ENCODE measurements at places on chromosomes 2 and 18.

DNA sequence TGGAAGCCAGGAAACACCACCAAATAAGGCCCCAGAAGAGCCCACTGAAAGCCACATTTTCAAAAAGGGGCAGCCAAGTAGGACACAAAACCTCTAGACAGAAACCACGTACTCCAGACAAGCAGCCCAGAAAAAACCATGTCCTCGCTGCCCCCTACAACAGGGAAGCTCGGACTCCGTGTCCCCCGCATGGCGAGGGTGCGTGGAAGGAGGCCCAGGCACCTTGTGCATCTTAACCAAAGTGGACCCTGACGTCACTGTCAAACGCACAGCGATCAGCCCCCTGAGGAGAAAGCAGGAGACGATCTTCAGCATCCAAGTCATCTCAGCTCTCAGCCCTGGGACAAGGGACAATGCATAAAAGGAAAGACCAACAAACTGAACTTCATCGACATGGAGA is 168.4 kb downstream of the EIPR1 start:
- no peak for DNase-seq

DNA sequence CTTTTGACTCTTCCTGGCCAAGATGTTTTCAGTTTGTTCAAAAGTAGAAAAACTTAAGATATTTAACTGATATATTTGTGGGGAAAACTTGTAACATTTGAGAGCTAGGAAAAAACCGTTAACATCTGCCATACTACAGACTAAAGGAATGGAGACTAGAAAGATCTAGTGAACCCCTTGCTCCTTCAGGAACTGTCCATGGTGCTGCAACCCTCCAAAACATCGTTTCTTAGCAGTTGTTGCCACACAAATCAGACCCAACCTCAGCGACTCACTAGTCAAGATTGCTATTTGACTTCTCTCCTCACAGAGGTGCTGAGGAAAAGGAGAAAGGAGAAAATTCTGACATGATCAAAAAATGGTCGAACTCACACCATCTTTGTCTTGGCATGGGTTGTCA is 393.8 kb upstream of the LYPD1 start:
- no peak for DNase-seq

DNA sequence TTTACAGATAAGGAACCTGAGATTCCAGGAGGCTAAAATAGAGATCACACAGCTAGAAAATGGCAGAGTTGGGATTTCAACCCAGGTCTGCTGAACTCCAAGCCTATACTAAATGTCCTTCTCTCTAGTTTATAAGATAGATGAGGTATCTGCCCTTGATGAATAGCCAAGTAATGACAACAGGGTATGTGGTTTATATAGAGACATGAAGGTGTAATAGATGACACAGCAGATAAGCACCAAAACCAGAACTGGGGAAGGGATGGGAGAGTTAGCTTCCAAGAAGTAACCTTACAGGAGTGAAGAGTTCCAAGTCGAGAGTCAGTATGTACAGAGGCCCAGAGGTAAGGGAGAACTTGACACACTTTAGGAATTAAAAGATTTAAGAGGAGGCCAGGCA is 104.7 kb upstream of the UBXN4 start:
- no peak for DNase-seq

GRCh38 chr2:190578158-190579057 is 43.9 kb upstream of the NEMP2 start:
- DNase-seq = peak; percentile 99

GRCh38 chr2:32937602-32938448 is 8.9 kb upstream of the LTBP1 start:
- no peak for DNase-seq

DNA sequence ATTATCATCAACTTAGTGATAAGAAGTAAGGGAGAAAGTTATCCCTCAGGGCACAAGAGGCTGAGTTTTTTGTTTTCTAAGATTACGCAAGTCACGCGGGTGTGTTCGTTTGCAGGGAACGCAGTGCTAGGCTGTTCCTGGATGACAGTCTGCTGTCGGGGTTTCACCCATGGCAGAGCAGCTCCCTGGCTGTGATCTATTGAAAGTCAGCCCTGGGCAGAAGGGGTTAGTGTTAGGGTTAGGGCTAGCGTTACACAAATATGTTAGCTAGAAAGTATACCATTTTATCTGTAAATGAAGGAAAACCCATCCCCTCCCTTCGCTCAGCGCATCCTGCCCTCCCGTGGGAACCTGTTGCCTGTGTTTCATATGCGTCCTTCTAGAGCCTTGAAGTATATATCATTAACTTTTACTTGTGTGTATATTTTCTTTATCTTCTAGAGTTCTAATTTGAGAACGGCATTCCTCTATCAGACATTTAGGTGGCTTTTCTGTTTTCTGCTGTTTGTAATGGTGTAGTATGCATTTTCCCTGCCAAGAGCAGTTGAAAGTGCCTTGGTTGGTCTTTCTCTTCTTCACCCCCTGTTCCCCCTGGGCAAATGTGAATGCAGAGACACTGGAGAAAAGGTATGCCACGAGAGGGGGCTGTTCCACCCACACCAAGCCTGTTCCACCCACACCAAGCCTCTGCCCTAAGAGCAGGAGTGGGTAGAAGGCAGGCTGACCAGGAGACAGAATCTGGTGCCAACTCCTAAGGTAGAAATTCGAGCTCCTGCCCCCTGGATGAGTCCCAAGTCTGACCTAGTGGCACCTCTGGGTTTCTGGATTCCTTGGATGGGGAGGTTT is 47.0 kb downstream of the ARMC9 start:
- no peak for DNase-seq

DNA sequence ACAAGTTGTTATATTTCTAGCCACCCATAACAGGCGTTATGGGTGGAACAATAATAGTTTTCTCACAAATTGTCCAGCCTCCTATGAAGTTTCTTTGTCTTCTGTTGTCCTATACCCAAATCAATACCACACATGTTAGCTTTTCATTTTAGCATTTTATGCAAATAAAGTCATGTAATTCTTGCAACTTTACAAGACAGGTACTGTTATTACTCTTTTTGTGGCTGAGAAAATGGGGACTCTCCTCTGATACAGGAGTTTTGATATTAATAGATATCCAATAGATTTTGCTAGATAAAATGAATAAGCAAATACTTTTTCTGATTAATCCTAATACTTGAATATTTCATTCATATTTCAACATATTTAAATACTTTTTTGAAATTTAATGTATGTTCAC is 151.0 kb downstream of the PMAIP1 start:
- DNase-seq = no peak

GRCh38 chr18:79245517-79246001 is 150.2 kb upstream of the NFATC1 start:
- peak; percentile 81 for DNase-seq

DNA sequence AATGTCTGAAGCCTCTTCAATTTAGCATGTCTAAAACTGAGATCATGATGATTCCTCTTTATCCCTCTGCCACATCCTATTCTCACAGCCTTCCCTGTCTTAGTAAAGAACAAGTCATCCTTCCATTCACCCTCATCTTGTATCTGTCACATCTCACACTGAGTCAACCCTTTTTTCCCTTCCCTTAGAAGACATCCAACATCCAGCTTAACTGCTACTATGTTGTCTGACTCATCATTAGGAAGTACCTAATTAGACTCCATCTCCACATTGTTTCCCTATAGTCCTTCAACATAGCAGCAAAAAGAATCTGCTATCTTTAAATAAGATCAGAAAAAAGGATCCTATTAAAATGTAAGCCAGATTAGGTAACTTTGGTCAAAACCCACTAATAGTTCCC is 85.2 kb upstream of the GRB14 start:
- DNase-seq = no peak

- DNase-seq = no peak
Measured at GRCh38 chr2:56871644-56872043, 687.9 kb downstream of the CCDC85A start.

- DNase-seq = no peak
Measured at GRCh38 chr2:67839668-67840067, 223.1 kb downstream of the C1D start.

DNA sequence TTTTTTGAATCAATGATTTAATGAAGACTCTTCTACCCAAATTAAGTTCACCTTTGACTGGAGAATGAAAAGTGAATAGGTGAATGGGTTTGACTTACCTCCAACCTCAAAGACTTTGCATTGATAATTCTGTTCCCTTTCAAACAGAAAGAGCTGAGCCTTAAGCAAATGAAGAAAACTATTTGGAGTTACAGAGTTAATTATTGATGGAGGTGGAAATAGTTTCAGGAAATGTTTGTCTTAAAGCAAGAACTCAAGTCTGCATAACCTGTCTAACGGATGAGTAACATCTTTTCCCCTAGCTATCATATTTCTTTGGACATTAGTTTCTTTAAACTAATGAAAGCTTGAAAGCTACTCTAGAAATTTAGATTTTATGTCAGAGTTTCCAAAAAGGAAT is 166.5 kb downstream of the CERS6 start:
- no peak for DNase-seq

DNA sequence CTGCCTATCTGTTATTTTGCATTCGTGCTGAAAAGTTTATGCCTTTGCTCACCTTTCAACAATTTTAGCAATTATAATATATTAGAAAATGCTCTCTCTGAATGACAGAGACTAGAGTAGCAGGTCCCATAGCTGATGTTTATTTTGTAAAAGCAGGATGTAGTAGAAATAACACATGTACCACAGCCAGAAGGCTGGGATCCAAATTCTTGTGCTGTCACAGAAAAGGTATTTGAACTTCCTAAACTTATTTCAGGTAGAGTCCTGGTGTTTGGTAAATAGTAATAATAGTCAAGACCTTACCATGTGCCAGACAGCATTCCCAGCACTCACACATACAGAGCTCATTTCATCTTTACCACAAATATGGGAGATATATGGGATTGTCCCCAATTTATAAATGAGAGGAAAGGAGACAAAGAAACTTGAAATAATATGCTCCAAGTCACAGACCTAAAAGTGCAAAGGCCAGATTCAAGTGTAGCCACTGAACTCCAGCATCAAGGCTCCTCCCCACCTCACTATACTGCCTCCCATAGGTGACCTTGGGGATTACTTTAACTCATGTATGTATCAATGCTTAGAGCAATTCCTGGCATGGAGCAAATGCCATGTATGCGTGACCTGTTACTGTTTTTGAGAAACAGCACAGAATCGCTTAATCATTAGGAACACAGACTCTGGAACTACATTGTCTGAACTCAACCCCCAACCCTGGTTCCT is 284.7 kb upstream of the RAB12 start:
- no peak for DNase-seq

GRCh38 chr2:29834624-29835023 is 86.8 kb downstream of the ALK start:
- no peak for DNase-seq

- no peak for DNase-seq
Measured at GRCh38 chr2:3291750-3292149, 85.9 kb downstream of the EIPR1 start.

- no peak for DNase-seq
Measured at GRCh38 chr2:114076961-114077360, 187.1 kb downstream of the ACTR3 start.

GRCh38 chr2:72115110-72116080 is 32.3 kb downstream of the CYP26B1 start:
- DNase-seq = no peak

- no peak for DNase-seq
Measured at GRCh38 chr2:101897301-101897700, 94.5 kb upstream of the IL1R2 start.

DNA sequence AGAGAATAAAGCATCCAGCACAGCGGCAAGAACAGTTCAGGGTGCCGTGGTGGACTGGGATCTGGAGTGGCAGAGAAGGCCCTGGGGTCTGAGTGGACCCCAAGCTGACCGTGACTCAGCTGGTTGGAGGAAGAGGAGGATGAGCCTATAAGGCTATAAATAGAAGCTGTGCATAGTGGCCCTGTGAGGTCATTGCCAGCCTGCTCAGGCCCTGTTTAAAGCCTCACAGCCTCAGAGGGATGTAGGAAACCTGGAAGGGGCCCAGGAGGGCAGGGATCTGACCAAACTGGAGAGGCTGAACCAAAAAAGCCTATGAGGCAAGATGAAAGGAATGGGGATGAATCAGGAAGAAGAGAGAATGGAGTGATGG is 11.3 kb upstream of the DES start:
- no peak for DNase-seq

GRCh38 chr2:47639467-47639866 is 143.5 kb upstream of the MSH6 start:
- DNase-seq = no peak

DNA sequence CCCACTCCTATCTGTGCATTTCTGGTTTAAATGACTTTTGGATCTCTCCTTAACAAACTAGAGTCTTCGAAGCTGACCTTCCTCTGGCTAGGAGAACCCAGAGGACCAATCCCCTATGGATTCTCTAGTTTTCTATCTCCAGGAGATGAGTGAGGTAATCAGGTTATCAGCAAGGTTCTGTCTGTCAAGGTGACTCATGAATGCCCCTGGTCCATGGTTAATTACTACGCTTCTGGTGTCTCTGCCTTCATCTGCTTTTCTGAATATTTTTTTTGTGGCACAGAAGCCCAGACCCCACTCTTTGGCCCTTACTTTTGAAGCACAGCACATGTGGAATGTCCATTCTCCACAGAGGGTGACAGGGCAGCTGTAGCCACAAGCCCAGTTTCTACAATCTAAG is 897.9 kb upstream of the KLHL29 start:
- no peak for DNase-seq

DNA sequence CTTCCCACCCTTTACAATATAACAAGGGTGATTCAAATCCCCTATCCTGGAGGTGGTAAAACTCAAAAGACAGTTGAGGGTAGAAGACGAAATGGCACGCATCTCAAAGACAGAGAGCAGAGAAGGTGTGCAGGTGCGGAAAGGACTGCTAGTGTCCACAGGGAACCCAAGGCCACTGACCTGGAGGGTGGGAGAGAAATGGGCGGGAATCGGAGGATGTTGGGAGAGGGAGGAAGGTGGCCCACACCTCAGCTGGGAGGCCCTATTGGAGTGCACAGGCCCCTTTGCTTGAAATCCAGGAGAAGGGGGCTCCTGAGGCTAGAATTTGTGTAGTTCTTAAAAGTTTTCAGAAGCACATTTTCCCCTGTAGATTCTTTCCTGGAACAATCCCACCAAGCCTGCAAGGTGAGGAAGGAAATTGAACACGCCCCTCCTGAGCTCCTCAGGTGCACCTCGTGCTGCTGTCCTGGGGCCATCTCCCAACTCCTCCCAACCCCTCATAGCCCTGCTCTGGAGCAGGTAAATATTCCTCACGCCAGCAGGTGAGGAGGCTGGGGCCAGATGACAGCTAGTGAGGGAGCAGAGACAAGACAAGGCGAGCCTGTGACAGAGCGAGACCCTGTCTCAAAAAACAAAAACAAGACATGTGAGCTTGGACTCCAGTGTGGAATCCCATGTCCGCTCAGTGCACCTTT is 99.3 kb downstream of the MCFD2 start:
- DNase-seq = no peak

GRCh38 chr2:239985356-239985755 is 39.8 kb downstream of the NDUFA10 start:
- DNase-seq = no peak

All from NCI-H748 treated with DMSO at 0.1 percent for 48 hours (cell line).